ENCODE measurements at places on chromosomes 3 and 15. TPM values are rescaled to one million over a fixed set of nuclear protein-coding genes. Genes with fewer than 3 reads are reported as not detected.
A peak's percentile ranks its signal among the peaks of the same experiment; 100 is the strongest.

Gene CRABP1
- total RNA-seq = 12.8 TPM

Gene FRMD4B
- total RNA-seq = 78.7 TPM

Gene NR2F2
- total RNA-seq = 0.99 TPM

Gene CCR1
- not detected for total RNA-seq

- no peak for DNase-seq
Observed at GRCh38 chr3:157807280-157807679, 298.9 kb downstream of the SHOX2 start.

DNA sequence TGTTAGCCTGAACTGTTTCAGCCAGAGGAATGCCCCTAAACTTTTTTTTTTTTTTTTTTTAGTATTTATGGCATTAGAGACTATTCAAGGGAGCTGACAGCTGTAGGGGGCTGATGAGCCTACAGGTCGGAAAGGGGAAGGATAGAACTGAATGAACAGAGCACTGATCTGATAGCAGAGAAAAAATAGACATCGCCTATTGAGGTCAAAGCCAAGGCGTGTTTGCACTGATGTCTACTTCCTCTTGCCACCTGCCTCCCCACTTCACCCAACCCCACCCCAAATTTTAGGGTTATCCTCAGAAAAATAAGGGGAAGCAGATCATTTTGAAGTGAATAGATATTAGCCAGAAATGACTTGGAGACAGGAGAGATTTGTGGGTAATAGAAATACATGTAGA is 3.0 kb upstream of the ZMAT3 start:
- DNase-seq = no peak

- no peak for DNase-seq
Observed at GRCh38 chr15:93210995-93211394, 122.0 kb upstream of the RGMA start.

- peak; percentile 40 for DNase-seq
Observed at GRCh38 chr3:119500901-119501300, 2.6 kb downstream of the TIMMDC1 start.

DNA sequence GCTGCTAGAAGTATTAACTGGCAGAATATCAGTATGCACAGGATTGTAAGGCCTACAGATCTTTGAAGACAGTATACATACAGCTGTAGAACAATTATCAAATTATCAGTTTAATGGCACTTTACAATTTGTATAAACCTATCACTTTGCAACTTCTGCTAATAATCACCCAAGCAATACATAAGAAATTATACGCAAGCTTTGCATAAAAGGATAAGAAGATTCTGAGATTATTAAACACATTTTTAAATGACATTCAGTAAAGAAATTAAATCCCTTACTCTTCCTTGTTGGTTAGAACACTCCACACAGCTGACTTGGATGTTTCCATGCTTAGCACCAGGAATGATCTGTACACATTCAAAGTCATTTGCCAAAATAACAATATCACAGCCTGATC is 46.8 kb downstream of the DMXL2 start:
- DNase-seq = no peak

DNA sequence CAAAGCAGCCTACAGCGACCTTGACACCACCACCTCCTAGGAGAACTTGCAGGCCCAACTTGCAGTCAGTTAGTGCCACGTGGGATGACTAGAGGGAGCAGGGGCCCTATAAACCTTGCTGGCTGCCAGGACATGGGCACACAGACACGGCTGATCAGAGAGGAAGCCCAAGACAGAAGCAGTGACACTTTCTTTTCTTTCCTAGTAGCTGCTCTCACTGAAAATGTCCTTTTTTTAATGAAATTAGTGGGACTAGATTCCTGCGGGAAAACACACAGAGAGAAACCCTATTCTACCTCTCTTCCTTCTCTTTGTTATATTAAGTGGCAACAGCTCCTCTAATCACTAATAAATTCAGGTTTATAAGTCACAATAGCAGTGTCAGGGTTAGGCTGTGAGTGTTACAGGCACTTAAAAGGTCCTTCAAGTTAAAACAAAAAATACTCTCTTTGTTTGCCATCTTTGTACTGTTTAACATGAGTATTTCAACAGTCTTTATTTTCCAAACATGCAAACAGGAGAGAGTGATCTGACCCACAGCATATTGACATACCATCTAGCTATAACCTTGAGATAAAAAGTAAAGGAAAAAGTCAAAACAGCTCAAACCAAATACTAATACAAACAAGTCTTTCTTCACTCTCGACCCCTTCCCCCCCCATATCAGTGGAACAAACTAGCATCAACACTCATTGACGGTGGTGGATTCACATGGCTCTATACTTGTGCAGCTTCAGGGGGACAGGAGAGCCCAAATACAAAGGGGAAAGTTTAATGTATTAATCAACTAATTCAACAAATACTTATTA is 2.1 kb upstream of the TMEM212 start:
- DNase-seq = no peak

GRCh38 chr15:31004220-31004733 is 12.8 kb upstream of the MTMR10 start:
- DNase-seq = no peak

All from cardiac muscle cell (in vitro differentiated cells and primary cell).